ENCODE measurements at places on chromosomes 13 and 19.

- DNase-seq = no peak
Measured at GRCh38 chr13:30143666-30144400, 163.5 kb downstream of the KATNAL1 start.

GRCh38 chr19:47280183-47280797, 5.6 kb downstream of the INAFM1 start:
- peak; percentile 72 for DNase-seq

DNA sequence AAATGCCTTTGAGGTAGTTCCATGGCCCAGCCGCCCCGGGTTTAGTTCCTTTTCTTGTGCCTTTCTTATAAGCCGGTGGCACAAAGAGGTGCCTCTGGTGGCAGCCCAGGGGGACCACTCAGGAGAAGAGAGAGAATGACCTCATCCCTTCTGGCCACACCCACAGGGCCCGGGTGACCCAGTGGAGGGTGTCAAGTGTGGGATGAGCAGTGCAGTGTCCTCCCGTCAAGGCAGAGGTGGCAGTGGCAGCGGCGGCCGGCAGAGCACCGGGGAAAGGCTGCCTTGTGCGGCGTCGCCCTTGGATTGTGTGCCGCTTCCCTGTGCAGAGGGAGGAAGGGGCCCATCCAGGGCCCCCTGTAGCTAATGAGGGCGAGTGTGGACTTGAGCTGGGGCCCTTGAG, 47.9 kb downstream of the KDM4B start:
- DNase-seq = no peak

GRCh38 chr19:33507021-33507956, 14.3 kb downstream of the PEPD start:
- DNase-seq = no peak

- DNase-seq = no peak
Measured at GRCh38 chr13:109357751-109358471, 428.5 kb downstream of the IRS2 start.

- no peak for DNase-seq
Measured at GRCh38 chr13:89923736-89924135, 1423.8 kb upstream of the MIR17HG start.

Data from WERI-Rb-1 (cell line).